Temporal lobe (tissue), 4 donors: ENCODE measurements at places on chromosomes 16 and 17. TPM values are rescaled to one million over a fixed set of nuclear protein-coding genes. Genes with fewer than 3 reads are reported as not detected.

Gene ALOXE3
- total RNA-seq: 0.74 TPM

Gene KRTAP1-1
- not detected for total RNA-seq

Gene MAF
- total RNA-seq: 16.5 TPM

Gene TCAP
- total RNA-seq: 1.5 TPM

Gene WNT9B
- total RNA-seq: under 0.01 TPM

Gene NUDT7
- total RNA-seq: 1.7 TPM

Gene TEX19
- total RNA-seq: not detected

Gene ZACN
- not detected for total RNA-seq

Gene CMC2
- 36.1 TPM for total RNA-seq

Gene IRX5
- total RNA-seq: not detected

Gene ZPBP2
- total RNA-seq: not detected

Gene HOXB5
- not detected for total RNA-seq

Gene RETREG3
- total RNA-seq: 33.2 TPM

Gene KIF18B
- total RNA-seq: 0.25 TPM

Gene CD300H
- total RNA-seq: not detected

Gene BRICD5
- 3.2 TPM for total RNA-seq

Gene ITGB4
- 3.7 TPM for total RNA-seq

Gene C16orf96
- total RNA-seq: 0.25 TPM

Gene KRTAP4-4
- not detected for total RNA-seq

Gene CD300LF
- 0.25 TPM for total RNA-seq

Gene IL21R
- under 0.01 TPM for total RNA-seq

Gene ABCA8
- 3.9 TPM for total RNA-seq

Gene HCRT
- not detected for total RNA-seq

Gene POLG2
- 9.6 TPM for total RNA-seq

Gene SYCE1L
- 0.25 TPM for total RNA-seq

Gene TELO2
- 13.8 TPM for total RNA-seq

Gene ZNF423
- 10.6 TPM for total RNA-seq

Gene GJD3
- total RNA-seq: not detected

Gene SLC35G6
- total RNA-seq: not detected

Gene CCDC144A
- 34.9 TPM for total RNA-seq

Gene GGT6
- total RNA-seq: not detected

Gene EVPL
- total RNA-seq: under 0.01 TPM

Gene SUMO2
- 102 TPM for total RNA-seq

Gene MYH11
- 0.98 TPM for total RNA-seq

Gene SLC9A5
- total RNA-seq: 1.2 TPM

Gene NECAB2
- total RNA-seq: 3.0 TPM

Gene TNFRSF17
- total RNA-seq: not detected

Gene TSPOAP1
- 32.5 TPM for total RNA-seq

Gene AGRP
- total RNA-seq: not detected

Gene SGCA
- 0.25 TPM for total RNA-seq

Gene KRT25
- 0.49 TPM for total RNA-seq

Gene CCL14
- not detected for total RNA-seq

Gene FBXW10
- total RNA-seq: 0.25 TPM

Gene HBZ
- total RNA-seq: not detected

Gene CNGB1
- total RNA-seq: 0.49 TPM

Gene C1QTNF1
- 0.98 TPM for total RNA-seq
